ENCODE measurements at places on chromosomes 2 and 18.
A peak's percentile ranks its signal among the peaks of the same experiment; 100 is the strongest.

DNA sequence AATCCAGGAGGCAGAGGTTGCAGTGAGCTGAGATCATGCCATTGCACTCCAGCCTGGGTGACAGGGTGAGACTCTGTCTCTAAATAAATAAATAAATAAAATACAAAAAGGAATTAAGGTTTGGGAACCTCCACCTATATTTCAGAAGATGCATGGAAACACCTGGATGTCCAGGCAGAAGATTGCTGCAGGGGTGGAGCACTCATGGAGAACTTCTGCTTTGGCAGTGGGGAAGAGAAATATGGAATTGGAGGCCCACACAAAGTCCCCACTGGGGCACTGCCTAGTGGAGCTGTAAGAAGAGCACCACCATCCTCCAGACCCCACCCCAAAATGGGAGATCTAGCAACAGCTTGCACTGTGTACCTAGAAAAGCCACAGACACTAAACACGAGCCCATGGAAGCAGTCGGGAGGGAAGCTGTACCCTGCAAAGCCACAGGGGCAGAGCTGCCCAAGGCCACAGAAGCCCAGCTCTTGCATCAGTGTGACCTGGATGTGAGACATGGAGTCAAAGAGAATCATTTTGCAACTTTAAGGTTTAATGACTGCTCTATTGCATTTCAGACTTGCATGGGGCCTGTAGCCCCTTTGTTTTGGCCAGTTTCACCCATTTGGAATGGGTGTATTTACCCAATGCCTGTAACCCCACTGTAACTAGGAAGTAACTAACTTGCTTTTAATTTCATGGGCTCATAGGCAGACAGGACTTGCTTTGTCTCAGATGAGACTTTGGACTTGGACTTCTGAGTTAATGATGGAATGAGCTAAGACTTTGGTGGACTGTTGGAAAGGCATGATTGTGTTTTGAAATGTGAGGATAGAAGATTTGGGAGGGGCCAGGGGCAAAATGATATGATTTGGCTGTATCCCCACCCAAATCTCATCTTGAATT is 265.3 kb downstream of the ZEB2 start:
- DNase-seq: no peak

DNA sequence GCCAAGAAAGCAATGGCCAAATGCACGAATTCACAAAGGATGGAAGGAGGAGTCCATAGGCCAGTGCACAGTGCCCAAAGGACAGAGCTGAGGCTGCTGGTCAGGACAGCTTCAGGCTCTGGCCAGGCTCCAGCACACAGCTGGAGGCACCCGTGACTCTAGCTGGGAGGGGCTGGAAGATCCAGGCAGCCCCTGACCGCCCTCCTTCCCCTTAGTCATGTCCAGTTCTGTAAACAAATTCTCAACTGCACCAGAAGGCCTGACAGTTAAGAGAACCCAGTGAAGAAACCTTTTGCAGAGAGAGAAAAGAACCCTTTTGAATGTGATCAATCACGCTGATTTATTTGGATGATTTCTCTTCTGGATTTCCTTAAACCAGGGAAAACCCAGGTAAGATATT is 7.7 kb upstream of the YWHAQ start:
- DNase-seq: no peak

- DNase-seq: no peak
Observed at GRCh38 chr18:53715243-53715853, 509.1 kb downstream of the MBD2 start.

- no peak for DNase-seq
Observed at GRCh38 chr18:36831139-36831538, 2.2 kb downstream of the KIAA1328 start.

DNA sequence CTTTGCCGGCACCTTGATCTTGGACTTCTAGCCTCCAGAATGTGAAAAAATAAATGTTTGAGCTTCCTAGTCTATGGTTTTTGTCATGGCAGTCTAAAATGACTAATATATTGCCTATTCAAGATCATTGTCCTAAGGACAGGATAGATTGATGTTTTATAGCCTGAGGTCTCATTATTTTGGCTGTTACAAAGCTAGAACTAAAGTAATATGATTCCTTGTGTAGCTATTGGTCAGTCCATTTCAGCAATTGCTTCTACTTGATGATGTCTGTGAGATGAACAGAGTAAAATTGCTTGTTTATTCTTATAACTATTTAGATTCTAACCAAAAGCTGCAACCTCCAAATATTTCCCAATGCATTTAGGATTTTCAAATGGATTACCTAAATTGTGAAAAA is 145.0 kb downstream of the HRH4 start:
- DNase-seq: no peak

- peak; percentile 84 for DNase-seq
Observed at GRCh38 chr2:231198291-231199173, at the start of gene ARMC9. TSS of gene ARMC9 (plus strand) at chr2:231198631. CDS start at chr2:231206239, 7,608 bp downstream.

Data from activated naive CD8-positive, alpha-beta T cell treated with anti-CD3 and anti-CD28 coated beads, Interleukin-2, amount 50 U/mL, for 24 hours (primary cell).